Stimulated activated naive CD4-positive, alpha-beta T cell (primary cell): ENCODE measurements at places on chromosomes 4 and X.

GRCh38 chr4:34964613-34965012, 1279.7 kb downstream of the ARAP2 start:
- DNase-seq: no peak

DNA sequence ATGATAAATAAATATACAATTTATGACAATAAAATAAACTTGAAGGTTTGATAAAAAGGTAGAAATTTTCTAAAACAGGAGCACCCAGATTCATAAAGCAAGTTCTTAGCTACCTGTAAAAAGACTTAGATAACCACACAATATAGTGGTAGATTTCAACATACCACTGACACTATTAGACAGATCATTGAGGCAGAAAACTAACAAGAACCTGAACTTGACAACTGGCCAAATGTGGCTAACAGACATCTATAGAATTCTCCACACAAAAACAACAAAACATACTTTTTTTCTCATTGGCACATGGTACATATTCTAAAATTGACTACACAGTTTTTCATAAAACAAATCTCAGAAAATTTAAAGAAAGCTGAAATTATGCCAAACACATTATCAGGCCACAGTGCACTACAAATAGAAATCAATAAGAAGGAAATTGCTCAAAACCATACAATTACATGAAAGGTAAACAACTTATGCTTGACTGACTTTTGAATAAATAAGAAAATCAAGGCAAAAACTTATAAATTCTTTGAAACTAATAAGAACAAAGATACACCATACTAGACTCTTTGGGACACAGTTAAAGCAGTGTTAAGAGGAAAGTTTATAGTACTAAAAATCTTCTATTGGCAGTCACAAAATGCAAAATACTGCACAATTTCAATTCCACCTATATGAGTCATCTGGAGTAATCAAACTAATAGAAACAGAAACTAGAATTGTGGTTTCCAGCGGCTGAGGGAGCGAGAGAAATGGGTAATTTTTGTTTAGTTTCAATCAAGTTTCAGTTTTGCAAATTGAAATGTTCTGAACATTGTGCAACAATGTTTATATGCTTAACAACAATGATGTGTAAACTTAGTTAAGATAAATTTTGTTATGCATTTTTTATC, 925.6 kb downstream of the SH3BGRL start:
- no peak for DNase-seq

- DNase-seq: no peak
Observed at GRCh38 chr4:126182786-126183185, 868.0 kb downstream of the FAT4 start.

GRCh38 chrX:37472836-37473235, 98.6 kb upstream of the LANCL3 start:
- no peak for DNase-seq

DNA sequence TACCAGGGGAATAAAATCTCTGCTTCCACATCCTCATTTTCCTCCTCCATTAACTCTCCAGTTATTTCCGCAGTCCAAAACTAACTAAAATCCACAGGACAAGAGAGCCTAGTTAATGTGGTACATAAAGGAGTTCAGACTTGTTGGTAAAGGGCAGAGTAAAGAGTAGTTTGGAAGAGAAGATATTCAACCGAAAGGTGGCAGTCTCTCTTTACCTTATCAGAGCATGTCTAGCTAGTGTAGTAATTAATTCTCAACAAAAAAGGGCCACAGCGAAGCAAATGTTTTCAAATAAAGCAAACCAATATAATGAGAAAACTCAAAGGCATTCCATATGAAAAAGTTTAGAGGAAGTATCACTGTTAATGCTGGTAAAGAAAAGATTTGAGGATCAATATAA, 286.5 kb downstream of the GLUD2 start:
- no peak for DNase-seq

DNA sequence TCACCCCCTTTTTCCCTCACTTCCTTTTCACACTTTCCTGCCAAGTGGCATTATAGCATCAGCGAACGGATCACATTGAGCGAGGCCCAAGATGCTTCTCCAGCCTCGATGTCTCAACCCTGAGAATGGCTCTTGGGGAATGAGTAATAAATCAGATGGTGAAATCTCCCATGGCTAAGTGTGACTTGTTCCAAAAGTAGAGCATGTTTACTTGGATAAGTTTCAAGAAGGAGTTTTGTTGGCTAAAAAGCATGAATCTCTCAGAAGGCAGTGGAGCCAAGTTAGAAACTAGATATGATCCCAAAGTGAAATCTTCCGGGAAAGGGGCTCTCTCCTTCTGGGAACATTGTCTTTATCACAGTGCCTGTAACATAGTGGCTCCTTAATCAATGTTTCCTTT, 316.3 kb downstream of the CAMK2D start:
- no peak for DNase-seq

DNA sequence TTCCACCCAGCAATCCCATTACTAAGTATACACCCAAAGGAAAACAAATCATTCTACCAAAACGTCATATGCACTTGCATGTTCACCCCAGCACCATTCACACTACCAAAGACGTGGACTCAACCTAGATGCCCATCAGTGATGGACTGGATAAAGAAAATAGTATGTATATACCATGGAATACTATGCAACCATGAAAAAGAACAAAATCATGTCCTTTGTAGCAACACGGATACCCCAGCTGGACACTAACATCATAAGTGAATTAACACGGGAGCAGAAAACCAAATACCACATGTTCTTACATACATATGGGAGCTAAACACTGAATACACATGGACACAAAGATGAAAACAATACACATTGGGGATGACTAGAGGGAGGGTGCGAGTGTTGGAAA, 309.1 kb upstream of the KLF3 start:
- no peak for DNase-seq

- no peak for DNase-seq
Observed at GRCh38 chrX:3094261-3094660, 53.0 kb downstream of the ARSF start.

- no peak for DNase-seq
Observed at GRCh38 chr4:108850219-108850649, 87.4 kb upstream of the ETNPPL start.

DNA sequence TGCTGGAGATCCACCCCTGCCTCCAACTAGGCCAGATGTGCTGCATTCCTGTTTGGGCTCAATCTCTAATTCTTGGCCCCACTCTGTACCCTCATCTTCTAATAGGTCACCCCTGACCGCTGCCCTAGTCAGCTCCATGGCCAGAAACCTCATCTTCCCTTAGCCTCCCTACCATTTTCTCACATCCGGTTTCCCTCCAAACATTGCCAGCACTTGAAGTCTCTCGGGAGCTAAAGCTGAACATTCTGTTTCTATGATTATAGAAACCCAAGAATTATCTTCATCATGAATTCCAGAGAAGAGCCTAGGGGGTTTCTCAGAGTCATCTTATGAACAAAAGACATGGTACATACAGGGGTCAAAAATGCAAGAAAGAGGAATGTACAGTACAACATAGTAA, 179.7 kb downstream of the AMELX start:
- no peak for DNase-seq

DNA sequence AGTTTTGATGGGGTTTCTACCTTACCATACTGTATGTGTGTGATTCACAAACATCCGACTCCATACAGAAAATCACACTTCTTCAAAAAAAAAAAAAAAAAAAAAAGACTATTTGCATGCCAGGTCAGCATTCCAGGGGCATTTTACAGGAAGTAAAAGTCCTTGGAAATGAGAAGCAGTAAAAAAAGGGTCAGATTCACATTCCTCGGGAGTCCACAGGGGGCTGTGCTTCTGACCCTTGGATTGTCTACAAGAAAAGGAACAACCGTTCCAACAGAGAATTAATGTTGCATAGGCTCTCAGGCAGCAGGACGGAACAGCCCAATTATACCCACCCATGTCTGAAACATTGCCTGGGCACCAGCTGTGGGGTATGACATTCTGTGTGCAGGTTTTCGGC, 290.3 kb downstream of the LDB2 start:
- no peak for DNase-seq

GRCh38 chr4:153211986-153212728, 7.9 kb downstream of the TRIM2 start:
- DNase-seq: no peak

- no peak for DNase-seq
Observed at GRCh38 chr4:112386071-112386470, 88.9 kb downstream of the ALPK1 start.
